ENCODE measurements at places on chromosomes 1 and 21.

- DNase-seq: no peak
Observed at GRCh38 chr1:113676524-113676923, 82.8 kb downstream of the PHTF1 start.

GRCh38 chr1:230867101-230867902 is 1.0 kb downstream of the C1orf198 start:
- DNase-seq: no peak

- no peak for DNase-seq
Observed at GRCh38 chr1:164838786-164839185, 279.8 kb downstream of the PBX1 start.

GRCh38 chr1:1433804-1434130 is 1.7 kb upstream of the VWA1 start:
- DNase-seq: peak; percentile 80

DNA sequence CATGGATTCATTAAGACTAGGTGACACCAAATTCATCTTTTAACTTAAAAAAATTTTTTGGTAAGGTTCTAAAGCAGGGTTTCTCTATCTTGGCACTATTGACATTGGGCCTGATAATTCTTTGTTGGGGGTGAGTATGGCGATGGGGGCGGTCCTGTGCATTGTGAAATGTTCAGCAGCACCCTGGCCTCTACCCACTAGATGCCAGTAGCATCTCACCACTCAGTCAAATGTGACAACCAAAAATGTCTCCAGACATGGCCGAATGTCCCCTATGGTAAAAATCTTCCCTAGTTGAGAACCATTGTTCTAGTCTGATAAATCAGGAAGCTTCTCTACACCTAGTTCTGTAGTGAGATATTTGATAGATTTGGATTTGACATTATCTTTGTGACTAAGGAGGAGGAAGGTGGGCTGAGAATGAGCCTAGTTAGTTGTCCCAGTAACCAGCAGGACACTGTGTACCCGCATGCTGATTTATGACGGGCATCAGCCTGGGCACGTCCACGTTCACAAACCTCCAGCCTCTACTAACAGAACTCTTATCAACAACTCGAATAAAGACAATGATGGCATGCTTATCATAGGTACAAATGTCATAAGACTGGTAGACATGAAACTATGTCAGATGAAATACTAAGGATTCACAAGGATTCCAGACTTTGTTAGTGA is 104.6 kb downstream of the KCND3 start:
- DNase-seq: no peak

DNA sequence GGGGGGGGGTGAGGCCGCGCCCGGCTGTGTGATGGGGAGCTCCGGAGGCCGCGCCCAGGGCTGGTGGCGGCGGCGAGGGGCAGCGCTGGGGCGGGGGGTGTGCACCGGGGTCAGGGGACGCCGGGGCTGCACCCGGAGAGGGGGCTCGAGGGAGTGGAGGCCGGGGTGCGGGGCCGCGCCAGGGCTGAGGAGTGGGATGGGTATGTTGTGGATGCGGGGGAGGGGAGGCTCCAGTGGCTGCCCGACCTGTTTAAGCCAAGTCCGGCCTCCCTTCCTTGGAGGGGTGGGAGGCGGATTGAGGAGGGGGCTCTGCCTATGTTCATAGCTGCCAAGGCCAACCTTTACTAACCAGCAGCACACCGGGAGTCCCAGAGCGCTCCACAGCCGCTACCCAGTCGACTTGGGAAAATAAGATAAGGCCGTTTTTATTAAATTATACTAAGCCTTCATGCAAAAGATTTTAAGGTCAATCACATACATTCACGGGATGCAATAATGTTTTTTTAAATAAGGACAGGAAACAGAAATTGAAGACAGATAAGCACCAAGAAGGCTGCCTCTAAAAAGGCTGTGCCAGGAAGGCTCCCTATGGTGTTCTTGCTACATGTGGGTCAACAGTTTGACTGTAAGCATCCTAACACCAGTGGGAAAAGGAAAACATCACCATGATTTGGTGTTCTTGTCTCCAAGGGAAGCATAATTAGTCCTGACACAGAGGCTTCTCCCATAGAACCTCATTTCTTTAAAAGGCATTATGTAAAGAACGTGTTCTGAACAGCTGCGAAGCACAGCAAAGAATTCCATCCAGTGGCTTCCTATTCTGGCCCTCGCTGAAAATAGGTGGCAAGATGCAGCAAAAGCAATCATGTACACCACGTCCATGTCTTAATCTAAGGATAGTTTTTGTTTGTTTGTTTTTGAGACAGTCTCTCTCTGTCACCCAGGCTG is 626 bp upstream of the HLCS start:
- peak; percentile 87 for DNase-seq

- no peak for DNase-seq
Observed at GRCh38 chr21:42164818-42165217, 54.1 kb upstream of the ABCG1 start.

- DNase-seq: no peak
Observed at GRCh38 chr1:52056937-52057231, 789 bp downstream of the BTF3L4 start.

- DNase-seq: no peak
Observed at GRCh38 chr1:197843401-197843800, 59.0 kb upstream of the C1orf53 start.

GRCh38 chr1:98429965-98430443 is 231.5 kb upstream of the SNX7 start:
- DNase-seq: no peak

GRCh38 chr1:57281324-57281723 is 142.5 kb downstream of the DAB1 start:
- no peak for DNase-seq

DNA sequence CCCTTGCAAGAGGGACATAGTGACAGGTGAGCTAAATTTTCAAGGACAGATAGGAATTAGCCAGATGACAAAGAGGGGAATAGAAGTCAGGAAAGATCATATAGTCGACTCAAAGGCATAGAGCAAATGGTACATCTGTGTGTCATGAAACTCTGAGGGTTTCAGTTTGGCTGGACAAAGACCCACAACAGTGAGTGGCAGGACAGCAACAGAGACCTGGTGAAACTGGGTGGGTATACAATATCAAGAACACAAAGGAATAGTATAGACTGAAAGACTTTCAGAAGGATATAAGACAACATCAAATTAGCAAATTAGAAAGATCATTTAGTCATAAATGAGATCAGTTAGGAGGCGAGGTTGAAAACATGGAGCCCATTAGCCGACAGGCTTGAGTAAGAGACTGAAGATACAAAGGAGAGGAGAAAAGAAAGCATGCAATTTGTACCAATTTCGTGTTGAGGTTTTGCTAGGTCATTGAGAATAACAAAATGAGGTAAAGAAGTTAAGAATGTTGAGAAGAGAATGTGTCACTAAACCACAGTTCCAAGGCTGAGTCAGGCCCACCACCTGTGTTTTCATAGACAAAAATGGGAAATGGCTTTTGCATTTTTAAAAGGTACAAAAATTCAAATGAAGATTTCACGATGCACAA is 213.8 kb downstream of the HHIPL2 start:
- DNase-seq: no peak

DNA sequence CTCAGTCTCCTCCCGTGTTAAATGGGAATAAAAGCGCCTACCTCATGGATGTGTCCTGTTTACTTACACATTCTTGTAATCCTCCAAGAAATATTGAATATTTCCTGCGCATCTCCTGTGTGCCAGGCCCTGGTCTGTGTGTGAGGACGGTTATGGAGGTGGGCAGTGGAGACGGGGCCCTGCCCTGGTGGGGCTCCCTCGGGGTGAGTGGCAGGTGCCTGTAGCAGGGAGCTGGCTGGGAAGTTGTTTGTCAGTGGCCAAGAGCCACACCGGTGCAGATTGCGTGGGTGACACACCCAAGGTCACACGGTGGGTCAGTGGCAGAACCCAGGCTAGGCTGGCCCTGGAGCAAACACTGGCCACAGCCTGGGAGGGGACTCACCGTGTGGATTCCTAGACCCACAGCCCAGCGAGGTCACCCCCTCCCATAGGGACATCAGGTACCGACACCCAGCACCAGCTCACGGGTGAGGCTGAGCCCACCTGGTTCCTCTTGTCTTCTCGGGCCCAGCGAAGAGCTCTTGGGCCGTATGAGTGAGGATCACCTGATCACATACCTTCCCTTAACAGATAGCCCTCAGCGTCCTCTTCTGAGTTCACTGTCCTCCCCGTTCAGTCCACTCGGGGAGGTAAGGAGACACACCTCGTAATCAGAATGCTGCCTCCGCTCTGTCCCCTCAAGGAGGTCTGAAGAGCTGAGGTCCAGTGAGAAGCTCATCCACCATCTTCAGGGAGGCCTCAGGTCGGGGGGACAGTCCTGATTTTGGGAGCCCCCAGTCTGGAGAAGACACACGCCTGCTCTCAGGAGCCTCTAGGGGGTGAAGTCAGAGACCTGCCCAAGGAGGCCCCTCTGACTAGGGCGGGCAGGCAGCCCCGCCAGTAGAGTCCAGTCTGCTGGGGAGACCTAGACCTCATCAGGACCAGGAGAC is 349.6 kb downstream of the MATN1 start:
- peak; percentile 38 for DNase-seq

DNA sequence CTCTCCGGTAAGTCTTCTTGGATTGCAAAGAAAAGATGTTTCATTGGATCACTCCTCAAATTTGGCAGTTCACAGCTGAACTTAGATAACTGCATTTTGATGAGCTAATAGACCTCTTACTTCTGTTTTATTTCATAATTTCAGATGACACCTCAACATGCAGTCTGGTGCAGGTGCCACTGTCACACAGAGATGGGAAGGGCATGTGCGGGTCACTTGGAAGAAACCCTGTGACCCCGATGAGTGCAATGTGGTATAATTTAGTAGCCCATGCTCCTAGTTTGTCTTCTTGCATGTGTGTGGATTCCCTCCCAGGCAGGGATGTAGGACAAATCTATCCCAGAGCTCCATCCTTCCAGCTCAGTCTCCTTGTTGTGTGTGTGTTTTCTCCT is 481 bp upstream of the SLAMF1 start:
- DNase-seq: no peak

DNA sequence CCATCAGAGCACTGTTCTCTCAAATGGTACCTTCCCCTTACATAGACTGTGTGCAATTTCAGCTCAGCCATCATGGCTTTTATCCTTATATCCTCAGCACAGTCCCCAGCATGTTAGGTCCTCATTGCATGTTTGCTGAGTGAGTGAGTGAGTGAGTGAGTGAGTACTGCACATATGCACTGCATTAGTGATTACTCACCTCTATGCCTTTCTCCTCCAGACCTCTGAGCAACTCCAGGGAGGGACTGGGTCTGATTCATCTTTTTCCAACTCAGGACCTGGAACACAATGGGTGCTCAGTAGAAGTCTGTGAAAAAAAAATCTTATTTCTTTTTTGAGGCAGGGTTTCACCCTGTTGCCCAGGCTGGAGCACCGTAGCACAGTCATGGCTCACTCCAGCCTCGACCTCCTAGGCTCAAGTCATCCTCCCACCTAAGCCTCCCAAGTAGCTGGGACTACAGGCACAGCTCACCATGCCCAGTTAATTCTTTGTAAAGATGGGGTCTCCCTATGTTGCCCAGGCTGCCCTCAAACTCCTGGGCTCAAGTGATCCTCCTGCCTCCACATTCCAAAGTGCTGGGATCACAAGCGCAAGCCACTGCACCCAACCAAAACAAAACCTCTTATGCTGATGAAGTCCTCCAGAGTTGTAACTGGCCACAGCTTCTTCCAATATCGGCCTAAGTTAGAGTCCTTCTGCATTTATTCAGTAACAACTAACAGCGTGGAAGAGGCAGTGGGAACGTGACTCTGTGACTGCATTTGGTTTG is 23.7 kb downstream of the RNU5D-1 start:
- DNase-seq: no peak

DNA sequence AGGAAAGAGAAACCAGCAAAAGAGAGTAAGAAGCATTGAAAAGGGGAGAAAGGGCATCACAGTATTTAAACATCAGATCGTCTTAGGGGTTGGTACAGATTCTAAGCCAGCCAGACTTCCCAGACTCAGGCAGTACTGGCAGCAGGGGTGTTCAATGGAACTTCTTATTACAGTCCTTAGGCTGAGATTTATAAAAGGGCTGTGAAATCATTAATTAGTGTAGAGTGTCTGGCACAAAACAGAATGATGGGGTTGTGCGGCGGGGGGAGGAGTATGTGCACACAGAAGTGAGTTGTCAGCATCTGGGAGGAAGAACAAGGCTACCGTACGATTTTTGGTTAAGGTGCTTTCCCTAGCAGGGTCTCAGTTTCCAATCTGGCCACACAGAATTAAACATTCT is 38.2 kb downstream of the ARHGEF11 start:
- no peak for DNase-seq

Measured in endodermal cell (in vitro differentiated cells).